ENCODE measurements at places on chromosomes 5 and 9. TPM values are rescaled to one million over a fixed set of nuclear protein-coding genes. Genes with fewer than 3 reads are reported as not detected.

Gene PCDHB16
- 0.12 TPM for total RNA-seq

DNA sequence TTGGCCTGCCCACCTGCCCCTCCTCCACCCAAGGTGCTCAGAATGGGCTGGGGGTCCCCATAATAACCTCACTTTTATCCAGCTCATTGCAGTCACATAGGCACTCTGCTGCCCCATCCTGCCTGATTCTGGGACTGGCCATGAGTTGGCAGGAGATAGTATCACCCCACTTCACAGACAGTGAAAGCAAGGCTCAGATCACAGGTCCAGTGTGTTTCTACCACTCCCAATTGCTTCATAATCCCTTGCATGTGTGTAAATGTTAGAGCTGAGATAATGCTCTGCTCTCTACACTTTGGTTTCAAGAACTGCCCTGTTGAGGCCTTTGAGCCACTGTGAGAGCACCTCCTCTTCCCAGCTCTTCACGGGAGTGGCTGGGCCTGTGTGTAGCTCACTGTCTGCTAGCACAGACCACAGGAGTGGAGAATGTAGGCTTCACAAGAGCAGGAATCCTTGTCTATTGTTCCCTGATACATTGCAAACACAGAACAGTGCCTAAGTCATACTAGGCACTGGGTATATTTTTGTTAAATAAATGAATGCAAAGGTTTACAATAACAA, 8.4 kb downstream of the PCYOX1L start:
- no peaks in the 10 kb centered on the region for H3K36me3 ChIP-seq
- H3K4me1 ChIP-seq = no peaks in the 10 kb centered on the region
- H3K27me3 ChIP-seq = no peaks in the 10 kb centered on the region
- no peak overlapping the region for H3K4me3 ChIP-seq

Gene CAMK4
- total RNA-seq = 8.2 TPM

Gene OBP2A
- total RNA-seq = not detected

DNA sequence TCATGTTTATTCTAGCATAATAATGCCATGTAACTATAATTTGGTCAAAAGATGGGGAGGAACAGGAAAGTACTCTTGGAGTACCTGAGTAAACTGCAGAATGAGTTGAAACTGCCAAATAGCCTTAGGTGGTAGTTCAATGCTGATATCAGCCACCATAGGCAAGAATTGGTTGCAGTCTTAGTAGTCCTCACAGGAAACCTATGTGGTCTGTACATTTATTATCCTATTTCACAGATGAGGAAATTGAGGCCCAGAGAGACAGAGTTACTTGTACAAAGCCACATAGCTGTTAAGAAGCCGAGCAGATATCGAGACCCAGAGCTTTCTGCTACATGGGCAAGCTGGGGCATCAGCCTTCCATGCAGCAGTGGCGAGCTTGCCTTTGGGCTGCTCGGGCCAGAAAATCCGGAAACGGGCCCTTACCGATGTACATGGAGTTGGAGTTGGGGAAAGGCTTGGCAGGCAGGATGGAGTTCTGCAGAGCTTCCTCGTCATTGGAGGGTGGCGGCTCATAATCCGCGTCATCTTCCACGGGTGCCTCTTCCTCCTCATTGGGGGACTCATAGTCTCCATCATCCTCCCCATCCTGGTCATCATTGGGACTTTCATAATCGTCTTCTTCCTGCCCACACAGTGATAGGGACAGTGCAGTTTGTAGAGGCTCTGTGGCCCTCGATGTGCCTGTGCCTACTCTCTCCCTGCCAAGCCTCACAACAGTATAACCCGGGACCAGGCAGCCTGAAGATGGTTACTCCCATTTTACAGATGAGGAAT, 27.1 kb downstream of the LCP2 start:
- no peak overlapping the region for H3K27ac ChIP-seq
- no peak overlapping the region for H3K4me3 ChIP-seq
- peaks cover 19% of the 10 kb centered on the region for H3K27me3 ChIP-seq
- no peak for DNase-seq
- H3K4me1 ChIP-seq = no peaks in the 10 kb centered on the region

Gene CDC25C
- 13.3 TPM for total RNA-seq

- no peak overlapping the region for H3K4me3 ChIP-seq
- H3K4me1 ChIP-seq = no peaks in the 10 kb centered on the region
- no peak for DNase-seq
- H3K27me3 ChIP-seq = no peaks in the 10 kb centered on the region
- no peaks in the 10 kb centered on the region for H3K36me3 ChIP-seq
Measured at GRCh38 chr5:152403046-152403445, 2.0 kb downstream of the NMUR2 start.
